Activated B cell treated with CpG ODN at 0.5 μM for 24 hours (primary cell): ENCODE measurements at places on chromosomes 6 and 20. TPM values are rescaled to one million over a fixed set of nuclear protein-coding genes. Genes with fewer than 3 reads are reported as not detected.
A peak's percentile ranks its signal among the peaks of the same experiment; 100 is the strongest.

GRCh38 chr6:90385759-90386313, 89.2 kb upstream of the BACH2 start:
- DNase-seq = no peak

ABHD16B gene
- not detected in 2 replicates for total RNA-seq

GRCh38 chr6:132382630-132383175, 18.6 kb downstream of the MOXD1 start:
- DNase-seq = no peak

- DNase-seq = no peak
Measured at GRCh38 chr20:24235296-24236175, 233.9 kb upstream of the SYNDIG1 start.

AARS2 gene
- 19.1 and 22.4 TPM in 2 replicates for total RNA-seq

SLC17A9 gene
- total RNA-seq = 45.0 and 47.6 TPM in 2 replicates

KHDC1L gene
- total RNA-seq = not detected in 2 replicates

DNA sequence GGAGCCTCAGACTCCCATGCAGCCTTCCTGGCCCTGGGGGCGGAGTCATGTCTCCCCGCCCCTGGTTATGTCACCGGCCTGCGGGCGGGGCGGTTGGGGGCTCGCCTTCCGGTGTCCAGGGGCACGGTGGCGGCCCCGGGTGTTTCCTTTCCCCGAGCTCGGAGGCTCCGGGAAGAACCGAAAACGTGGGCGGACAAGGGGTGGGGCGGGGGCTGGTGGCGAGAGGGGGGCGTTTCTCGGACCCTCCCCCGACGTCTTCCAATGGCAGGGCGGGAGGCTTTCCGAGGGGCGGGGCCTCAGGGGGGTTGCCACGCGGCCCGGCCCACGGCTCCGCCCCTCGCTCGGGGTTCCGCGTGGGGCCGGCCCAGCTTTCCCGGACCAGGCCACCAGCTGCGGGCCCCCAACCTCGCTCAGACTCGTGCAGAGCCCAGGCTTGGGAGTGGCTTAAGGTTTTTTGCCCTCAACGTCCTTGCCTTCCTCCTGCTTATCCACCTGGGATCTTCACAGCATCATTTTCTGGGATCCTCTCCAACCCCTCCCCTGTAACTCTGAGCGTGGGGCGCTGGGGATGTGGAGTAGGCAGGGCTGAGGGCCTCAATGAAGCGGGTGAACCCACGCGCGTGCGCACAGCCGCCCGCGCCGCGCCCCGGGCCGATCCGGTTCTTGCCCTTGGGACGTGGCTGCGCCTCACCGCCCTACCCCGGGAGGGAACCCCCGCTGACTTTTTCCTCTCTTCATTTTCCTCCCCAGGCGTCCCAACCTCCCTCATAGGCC, 2.1 kb upstream of the NRN1 start:
- peak; percentile 36 for DNase-seq

NKAPL gene
- 0.29 and 0.35 TPM in 2 replicates for total RNA-seq

DNA sequence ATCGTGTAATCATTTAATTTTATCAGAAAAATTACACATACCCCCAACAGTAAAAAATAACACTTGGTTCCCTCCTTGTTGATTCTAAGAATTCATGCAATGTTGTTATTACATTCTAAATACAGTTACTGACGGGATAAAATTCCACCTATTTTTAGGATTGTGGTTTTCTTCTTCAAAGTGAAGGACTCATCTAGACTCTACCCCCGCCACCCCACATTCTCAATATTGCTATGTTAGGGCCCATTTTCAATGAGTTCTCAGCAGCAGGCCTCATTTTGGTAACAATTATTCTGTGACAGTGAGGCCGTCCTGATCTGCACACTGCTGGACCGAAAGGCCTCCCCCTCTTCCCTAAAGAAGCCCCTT, 43.5 kb downstream of the PREX1 start:
- DNase-seq = no peak

DNA sequence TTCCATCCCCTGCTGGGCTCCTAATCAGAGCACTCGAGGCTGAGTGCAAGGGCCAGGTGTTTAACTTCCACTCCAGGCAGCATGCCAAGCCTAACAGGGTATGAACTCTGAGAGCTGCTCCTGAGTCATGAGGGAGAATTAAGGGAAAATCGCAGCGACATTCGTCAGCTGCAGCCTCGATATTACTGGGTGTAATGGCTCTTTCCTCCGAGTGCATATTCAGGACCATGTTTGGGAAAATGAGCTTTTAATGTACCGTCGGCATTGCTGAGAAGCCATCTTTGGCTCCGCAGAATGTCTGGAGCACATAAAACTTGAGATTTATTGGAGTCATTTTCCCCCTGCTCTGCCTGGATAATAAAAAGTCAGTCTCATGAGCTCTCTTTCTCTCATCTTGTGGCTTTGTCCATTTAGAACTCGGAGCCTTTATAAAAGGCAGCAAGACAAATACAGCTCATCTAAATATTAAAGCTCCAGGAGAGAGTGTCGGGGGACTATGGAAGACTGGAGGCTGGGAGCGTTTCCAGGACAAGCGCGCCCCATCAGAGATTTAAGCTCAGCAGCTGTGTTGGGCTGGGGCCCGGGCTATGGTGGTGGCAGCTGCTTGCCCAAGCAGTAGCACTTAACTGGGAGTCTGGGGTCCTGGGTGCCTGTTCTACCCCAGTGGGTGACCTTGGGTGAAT, 103.7 kb downstream of the TOX2 start:
- no peak for DNase-seq

DNA sequence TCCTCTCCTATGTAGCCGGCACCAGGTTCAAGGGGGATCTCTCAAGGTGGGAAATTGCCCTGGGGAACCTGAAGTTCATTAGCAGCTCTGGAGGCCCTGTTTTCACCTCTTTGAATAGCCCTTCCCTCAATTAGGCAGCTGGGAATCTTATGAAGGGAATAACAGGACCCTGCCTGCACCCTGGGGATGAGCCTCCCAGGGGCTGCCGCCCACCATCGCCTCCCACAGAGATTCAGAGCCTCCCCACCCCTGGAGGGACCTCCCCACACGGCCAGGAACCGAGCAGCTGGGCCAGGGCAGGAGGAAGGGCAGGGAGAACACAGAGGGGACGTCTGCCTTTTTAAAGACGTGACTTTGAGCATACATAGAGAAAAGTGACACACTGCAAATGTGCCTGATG, 4.6 kb upstream of the EEF1A2 start:
- DNase-seq = no peak

GTSF1L gene
- 0.34 and 1.3 TPM in 2 replicates for total RNA-seq

GRCh38 chr6:72560721-72561593, 60.9 kb upstream of the KCNQ5 start:
- DNase-seq = no peak
